ENCODE measurements at places on chromosomes 5 and 9.

GRCh38 chr9:83920469-83920926, 734 bp downstream of the KIF27 start:
- no peak for DNase-seq

DNA sequence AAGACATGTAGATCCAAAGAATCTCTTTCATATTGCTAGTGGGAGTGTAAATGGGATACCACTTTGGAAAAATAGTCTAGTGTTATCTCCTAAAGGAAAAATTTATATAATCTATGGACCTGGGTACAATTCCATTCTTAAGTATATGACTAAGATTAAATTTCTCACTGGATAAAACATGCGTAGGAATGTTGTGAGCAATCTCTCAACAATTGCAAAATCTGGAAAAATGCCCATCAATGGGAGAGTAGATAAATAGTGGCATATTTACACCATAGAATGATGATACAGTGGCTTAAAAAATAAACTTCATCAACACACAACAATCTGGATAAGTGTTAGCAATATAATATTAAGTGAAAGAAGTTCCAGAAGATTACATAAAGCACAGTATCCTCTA, 469.5 kb downstream of the MAN2A1 start:
- no peak for DNase-seq

GRCh38 chr9:128912270-128912853, 8.4 kb upstream of the PHYHD1 start:
- no peak for DNase-seq

DNA sequence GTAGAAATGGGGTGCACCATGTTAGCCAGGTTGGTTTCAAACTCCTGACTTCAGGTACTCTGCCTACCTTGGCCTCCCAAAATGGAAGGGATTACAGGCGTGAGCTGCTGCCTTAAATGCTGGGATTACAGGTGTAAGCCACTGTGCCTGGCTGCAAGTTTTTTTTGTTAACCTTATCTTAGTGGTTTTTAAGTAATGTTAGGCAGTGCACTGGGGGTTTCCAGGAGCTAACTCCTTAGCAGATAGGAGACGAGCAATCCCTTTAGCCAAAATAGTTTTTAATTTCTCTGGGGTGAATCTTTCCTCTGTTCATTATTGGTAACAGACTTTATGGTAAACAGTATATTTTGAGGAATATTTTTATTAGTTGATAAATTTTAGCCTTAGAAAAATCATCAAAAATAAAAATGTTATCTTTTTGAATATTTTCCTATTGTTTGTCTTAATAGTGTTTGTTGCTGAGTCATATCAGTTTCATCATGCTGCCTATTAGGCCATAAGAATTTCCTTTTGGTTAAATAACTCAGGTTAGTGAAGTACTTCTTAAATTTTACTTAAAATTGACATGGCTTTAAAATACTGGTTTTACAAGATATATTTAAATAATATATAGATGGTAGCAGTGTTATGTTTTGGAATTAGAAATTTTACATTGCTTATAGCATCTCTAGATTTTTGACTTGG, 37.9 kb downstream of the LMNB1 start:
- no peak for DNase-seq

DNA sequence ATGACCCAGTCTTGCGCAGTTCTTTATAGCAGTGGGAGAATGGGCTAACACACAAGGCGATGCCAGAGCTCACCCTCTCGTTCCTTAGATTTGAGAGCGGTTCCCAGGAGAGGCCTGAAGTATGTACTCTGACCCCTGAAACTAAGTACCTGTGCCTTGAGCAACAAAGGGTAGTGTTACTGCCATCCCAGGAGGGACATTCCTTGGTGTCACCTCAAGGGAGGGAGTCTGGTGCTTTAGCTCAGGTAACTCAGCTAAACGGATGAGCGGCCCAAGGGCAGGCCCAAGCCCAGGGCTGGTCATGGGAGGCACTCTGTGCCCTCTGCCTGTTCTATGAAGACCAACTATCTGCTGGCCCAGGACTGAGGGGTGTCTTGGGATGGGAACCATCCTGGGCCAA, 20.2 kb downstream of the KYAT1 start:
- no peak for DNase-seq

DNA sequence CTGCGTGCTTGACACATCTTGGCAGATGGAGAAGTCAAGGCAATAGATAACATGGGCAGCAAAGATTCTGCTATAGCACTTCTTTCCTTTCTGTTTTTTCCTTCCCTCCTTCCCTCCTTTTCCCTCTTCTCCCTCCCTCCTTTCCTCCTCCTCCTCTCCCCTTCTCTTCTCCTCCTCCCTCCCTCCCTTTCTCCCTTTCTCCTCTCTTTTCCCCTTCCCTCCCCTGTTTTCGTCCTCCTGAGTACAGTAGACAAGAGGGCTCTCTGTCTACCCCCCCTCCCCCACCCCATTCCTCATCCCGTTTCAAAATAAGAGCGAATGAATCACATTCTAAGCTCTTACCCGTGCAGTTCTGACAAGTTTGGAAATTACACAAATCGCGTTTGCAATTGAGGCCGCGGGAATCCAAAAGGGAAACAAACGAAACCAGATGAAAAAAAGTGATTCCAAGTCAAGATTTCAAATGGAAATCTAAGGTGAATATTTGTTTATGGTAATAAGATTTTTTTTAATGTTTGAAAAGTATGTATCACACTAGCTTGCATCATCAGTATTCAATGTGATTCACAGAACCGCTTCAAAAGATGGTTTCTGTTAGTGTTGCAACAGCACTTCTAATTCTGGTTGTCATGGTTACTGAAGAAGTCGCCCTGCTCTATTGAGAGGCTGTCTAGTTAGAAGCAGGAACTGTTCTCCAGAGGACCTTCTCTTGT, 1.3 kb downstream of the NIM1K start:
- no peak for DNase-seq

DNA sequence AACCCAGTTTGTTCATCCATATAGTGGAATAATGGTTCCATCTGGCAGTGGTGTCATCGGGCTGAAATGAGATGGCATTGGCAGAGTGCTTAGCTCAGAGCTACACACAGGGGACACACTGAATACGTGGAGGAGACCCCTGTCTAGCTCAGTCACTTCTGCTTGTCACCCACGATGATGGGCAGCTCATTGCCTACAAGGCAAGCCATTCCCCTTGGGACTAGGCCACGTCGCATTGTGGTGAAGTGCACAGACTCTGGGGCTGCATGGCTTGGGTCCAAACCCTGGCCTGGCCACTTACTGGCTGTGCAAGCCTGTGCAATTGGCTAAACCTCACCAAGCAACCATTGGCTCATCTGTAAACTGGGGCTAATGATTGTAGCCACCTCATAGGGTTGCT, 3.2 kb upstream of the FBP1 start:
- DNase-seq = no peak

DNA sequence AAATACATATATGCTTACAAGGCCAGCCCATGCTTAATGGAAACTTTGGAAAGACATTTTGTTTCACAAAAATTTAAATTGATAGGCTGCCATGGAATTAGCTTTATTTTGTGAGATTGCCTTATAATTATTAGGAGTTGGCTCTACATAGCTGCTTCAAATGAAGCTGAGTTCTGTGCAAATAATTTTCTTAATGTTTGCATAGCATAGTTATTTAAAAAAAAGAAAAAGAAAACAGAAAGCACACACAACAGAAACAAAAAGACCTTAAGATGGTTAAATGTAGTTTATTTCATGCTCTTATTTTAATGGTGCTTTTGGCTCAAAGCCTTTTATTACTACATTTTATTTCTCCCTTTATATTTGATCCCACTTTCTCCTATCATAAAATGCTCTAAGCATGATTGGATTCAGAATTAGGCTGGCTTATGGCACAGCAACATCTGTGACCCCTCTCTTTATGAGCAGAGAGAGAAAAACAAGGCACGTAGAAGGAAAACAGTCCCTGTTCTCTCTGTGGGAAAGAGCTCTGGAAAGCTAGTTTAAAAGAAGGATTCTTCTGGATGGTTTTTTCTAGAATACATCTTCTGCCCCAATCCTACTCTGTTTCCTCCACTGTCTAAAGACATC, 530.5 kb downstream of the NTRK2 start:
- DNase-seq = no peak

GRCh38 chr5:30918171-30918570, 275.3 kb upstream of the CDH6 start:
- no peak for DNase-seq

DNA sequence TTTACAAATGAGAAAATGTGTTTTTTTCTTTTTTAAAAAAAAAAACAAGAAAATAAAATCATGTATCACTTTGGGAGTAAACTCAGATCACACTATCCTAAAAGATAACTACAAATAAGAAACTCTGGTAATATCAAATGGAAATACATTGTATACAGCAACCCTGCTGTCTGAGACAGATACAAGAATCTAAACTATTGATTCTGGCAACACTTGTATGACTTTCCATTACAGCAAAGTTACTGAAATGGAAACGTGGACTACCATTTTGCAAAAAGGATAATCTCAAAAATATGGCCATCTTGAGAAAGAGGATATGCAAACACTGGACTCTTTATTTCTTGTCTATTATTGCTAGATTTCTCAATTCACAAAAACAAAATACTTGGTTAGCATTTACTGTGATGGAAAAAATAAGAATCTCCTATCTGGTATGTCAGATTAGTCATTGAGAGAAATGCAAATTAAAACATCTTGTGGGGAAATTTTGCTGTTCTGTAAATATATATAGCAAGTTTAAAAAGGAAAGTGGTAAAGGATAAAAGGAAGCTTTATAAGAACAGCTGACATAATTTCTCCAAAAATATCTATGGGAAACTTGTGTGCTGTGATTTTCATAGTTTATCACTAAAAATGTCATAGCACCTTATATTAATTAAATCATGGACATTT, 112.9 kb upstream of the FER start:
- DNase-seq = no peak

DNA sequence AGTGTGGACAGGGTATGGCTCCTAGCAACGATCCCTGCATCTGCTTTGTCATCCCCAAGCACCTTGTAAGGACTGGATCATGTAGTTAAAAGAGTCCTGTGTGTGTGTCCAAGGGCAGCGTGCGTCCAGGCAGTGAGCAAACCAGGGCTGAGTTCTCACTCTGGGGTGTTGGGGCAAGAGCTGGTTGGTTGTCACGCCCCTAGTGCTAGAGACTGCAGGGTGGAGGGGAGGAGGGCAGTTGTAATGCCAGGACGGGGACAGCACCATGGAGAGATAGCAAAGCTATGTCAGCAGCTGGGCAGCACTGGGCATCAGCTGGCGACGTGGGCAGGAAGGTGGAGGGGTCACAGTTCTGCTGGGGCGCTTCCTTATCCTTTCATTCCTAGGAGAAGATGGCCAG, 100.8 kb downstream of the ZNF618 start:
- no peak for DNase-seq

DNA sequence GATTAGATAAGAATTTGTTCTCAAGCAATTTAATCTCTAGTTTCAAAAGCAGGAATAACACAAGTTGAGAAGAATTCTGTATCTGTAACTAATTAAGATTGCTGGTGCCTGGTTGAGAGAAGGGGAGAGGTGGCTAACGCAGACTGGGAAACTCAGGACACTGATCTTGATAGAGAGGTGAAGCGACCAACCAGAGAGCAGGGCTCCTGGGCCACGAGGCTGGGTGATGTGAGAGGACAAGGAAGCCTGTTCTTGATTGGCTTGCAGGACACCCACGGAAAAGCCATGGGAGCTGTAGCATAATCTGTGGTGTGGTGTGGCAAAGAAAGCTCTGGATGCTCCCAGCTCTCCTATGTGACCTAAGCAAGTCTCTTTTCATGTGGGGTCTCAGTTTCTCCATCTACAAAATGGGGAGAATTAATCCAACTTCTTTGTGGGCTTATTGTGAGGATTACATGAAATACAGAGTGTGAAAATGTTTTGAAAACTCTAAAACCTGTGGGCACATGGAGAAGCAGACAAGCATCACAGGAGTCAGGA, 594.1 kb upstream of the BRINP1 start:
- DNase-seq = no peak

DNA sequence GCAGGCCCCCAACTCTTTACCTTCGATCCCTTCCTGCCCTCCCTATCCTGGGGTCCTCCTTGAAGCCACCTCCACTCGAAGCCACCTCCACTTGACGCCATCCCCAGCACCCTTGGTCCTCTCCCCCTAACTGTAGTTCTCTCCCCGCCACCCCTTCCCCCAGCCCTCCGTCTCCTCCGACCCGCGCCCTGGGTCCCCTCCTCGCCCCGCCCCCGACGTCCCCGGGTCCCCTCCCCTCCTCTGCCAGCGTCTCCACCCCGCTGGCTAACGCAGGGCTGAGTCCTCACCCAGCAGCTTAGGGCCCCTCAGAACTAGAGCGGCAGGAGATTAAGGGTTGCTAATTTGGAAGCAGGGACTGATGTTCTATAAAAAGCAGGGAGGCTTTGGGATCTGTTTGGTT, 30.6 kb upstream of the ANKRD33B start:
- no peak for DNase-seq

DNA sequence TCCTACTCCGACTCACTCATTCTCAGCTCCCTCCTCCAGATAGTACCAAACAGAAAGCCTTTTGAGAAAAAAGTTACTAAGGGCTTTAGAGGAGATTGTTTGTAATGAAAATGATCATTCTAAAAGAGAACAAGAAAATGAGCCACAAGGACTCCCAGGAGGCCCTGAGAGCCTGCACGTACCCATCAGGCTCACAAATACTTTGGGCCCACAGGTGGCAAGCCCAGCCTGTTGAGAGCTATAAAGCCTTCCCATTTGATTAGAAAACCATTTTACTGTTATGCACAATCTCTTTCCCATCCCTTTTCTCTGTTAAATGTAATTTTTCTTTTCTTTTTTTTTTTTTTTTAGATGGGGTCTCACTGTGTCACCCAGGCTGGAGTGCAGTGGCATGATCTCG, 136.1 kb downstream of the LHFPL2 start:
- no peak for DNase-seq

DNA sequence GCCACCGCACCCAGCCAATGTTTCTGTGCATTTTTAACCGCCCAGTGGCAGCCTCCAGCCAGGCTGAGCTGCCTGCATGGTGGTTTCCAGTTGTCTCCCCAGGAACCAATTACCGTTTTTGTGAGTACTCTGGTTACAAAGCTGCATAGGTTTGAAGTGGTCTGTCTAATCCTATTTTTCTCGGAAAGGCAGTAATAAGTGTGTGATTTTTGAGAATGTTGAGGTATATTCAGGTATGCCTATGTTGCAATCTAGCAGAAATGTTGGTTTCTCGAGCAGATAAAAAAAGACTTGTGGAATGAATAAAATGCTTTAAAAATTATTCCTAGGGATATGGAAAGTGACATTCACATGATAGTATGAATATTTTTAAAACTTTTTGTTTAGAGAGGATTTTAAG, 41.5 kb upstream of the ANKH start:
- no peak for DNase-seq

DNA sequence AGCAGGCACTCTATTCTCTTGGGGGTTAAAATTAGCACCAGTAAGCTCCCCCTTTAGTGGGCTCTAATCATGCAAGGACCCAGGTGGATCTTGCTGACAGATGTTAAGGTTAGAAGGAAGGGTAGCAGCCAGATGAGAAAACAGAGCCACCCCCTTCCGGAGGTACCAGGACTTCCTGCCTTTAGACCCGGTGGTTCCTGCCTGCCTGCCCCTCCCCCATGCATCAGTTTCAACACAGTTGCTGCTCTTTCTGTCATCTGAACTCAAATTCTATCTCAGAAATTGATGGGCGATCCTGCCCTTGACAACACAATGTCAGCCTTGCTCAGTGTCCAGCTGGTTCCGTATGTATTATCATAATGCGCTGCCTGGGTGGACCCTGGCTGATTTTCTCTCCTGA, 287.3 kb downstream of the EBF1 start:
- no peak for DNase-seq

GRCh38 chr9:108073823-108074222, 584.3 kb upstream of the KLF4 start:
- no peak for DNase-seq

GRCh38 chr5:65070026-65070425, 301.3 kb downstream of the CWC27 start:
- no peak for DNase-seq

GRCh38 chr9:31582561-31582960, 801.9 kb upstream of the ACO1 start:
- no peak for DNase-seq

Measured in neural crest cell (in vitro differentiated cells).